ENCODE measurements at places on chromosomes 13 and 19. TPM values are rescaled to one million over a fixed set of nuclear protein-coding genes. Genes with fewer than 3 reads are reported as not detected.

The ZNF90 gene
- 0.39 TPM for total RNA-seq

GRCh38 chr13:25117312-25117711 is 21.4 kb downstream of the PABPC3 start:
- DNase-seq, result no peak

DNA sequence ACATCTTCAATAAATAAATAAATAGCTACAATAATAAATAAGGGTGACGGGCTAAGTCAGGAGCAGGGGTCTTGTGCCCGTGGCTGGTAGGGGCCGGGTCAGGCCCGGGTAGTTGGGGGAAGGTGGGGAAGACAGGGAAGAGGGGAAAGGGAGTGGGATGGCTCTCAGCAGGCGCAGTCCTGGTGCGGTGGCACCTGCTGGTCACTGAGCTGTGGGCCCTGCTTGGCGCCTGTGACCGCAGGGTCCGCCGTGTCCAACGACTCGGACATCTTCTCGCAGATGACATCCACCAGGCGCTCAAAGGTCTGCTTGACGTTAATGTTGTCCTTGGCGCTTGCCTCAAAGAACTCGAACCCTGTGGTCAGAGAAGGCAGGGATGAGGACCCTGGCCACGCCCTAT is 4.3 kb downstream of the MPV17L2 start:
- no peak for DNase-seq

GRCh38 chr19:16915135-16915534 is 26.3 kb downstream of the F2RL3 start:
- no peak for DNase-seq

- DNase-seq, result peak; percentile 59
Observed at GRCh38 chr13:40986101-40986856, 32.8 kb downstream of the ELF1 start.

- DNase-seq, result no peak
Observed at GRCh38 chr19:1181606-1182005, 7.5 kb upstream of the SBNO2 start.

- DNase-seq, result no peak
Observed at GRCh38 chr19:57317503-57317902, 2.8 kb upstream of the ZNF543 start.

- no peak for DNase-seq
Observed at GRCh38 chr19:49570997-49571676, 9.2 kb downstream of the NOSIP start.

GRCh38 chr19:13530720-13531119 is 24.4 kb upstream of the CACNA1A start:
- DNase-seq, result no peak

The ZNF829 gene
- 1.3 TPM for total RNA-seq

DNA sequence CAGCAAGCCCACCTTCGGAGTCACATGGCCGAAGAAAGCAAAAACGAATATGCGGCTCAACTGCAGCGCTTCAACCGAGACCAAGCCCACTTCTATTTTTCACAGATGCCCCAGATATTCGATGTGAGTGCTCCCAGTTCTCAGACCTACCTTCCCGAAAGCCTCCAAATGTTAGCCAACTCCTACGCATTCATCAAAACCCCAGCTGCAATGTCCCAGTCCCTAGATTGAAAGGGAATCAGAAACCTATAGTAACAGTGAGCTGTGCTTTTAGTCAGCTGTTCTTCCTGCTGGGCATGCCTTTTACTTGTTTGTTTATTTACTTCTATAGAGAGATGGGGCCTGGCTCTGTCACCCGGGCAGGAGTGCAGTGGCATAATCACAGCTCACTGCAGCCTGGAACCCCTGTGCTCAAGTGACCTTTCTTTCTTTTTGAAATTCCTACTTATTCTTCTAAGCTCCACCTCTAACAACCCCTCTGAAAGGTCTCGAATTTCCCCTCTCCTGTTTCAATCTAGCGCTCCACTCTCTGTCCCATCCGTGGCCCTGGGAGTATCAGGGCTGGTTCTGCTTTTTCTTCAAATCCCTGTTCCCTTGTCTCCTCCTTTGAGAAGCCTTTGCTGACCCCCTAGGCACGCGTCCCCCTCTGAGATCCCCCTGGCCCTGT is 4.4 kb downstream of the TRIP10 start:
- no peak for DNase-seq

The CEACAM7 gene
- not detected for total RNA-seq

The TMPRSS9 gene
- not detected for total RNA-seq

- DNase-seq, result no peak
Observed at GRCh38 chr19:37966211-37966661, 59.2 kb downstream of the SIPA1L3 start.

The KRTDAP gene
- total RNA-seq, result not detected

The MAB21L1 gene
- total RNA-seq, result not detected

GRCh38 chr19:49809160-49809940 is 3.7 kb downstream of the FUZ start:
- DNase-seq, result peak; percentile 18

The ZNF20 gene
- 0.88 TPM for total RNA-seq

The DNAJC3 gene
- total RNA-seq, result 51.2 TPM

DNA sequence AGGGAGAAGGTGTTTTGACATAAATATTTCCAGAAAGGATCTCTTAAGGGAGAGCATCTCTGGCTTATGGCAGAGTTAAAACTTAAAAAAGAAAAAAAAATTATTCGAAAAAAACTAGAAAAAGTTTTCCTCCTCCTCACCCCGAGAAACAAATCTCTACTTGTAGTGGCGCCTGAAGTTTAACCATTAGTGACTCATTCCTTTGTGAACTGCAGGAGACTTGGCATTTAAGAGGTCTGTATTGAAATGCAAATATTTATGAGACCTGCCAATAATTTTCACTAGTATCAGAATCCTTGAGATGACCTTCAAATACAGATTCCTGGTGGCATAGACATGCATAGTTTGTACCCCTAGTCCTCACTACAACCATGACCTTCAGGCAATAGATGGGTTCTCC is 64.9 kb upstream of the MED4 start:
- no peak for DNase-seq

DNA sequence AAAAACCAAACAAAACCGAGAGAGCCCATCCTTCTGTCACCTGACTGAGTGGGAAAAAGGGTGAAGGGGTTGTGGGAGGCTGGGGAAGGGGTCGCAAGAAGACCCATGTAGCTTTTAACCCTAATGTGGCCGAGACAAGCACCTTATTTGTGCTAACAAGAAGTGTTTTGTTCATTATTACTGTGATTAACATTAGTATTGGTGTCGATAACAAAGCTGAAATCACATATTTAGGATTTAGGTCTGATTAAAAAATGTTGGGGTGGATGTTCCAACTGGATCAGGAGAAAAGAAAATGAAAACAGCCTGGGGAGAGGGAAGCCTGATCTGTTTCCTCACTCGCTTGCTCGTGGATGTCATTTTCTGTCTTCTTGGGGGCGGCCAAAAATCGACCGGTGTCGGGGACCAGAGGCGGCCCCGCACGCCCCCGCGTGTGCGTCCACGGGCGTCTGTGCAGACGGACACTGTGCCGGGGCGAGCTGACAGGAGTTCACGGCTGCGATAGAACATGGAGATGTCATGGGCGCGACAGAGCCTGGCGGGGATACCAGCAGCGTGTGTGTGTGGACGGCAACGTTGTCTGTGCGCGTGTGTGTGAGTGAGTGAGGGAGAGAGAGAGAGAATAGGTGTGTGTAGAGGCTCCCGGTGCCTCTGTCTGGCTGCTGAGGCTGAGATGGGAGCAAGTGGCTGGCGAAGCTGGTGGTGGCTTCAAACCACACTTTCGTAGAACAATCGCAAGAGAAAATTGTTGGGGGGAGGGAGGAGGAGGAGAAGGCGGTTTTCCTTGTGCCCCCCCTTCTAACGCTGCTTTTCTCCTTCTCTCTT is 29.1 kb downstream of the NFIX start:
- peak; percentile 11 for DNase-seq

- no peak for DNase-seq
Observed at GRCh38 chr13:33815011-33815550, 2.9 kb upstream of the RFC3 start.

GRCh38 chr13:70339738-70340137 is 231.5 kb upstream of the KLHL1 start:
- DNase-seq, result peak; percentile 11

DNA sequence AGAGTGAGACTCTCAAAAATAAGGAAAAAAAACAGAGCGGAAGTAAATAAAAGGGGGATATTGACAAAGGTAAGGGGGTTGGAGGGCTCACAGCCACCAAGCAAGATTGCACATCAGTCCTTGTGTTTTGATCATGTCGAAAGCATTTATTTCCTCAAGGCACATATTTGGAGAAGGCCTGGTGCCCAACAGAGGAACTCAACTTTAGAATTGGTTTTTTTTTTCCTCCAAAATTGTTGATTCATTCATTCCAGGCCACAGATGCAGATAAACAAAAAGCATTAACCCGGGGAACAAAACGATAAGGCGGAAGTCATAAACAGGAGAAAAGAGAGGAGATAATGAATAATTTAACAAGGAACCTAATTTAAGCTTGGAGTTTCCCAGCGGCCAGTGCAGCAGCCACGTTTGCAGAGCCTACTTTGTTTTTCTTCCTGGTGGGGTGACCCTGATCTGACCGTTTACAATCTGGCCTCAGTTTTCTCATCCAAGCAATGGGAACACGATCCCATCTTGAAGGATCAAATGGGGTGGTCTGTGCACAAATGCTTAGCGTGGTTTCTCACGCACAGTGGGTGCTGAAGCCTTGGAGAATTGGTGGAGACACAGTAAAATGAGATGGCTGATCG is 2.1 kb upstream of the PTPRS start:
- DNase-seq, result no peak

DNA sequence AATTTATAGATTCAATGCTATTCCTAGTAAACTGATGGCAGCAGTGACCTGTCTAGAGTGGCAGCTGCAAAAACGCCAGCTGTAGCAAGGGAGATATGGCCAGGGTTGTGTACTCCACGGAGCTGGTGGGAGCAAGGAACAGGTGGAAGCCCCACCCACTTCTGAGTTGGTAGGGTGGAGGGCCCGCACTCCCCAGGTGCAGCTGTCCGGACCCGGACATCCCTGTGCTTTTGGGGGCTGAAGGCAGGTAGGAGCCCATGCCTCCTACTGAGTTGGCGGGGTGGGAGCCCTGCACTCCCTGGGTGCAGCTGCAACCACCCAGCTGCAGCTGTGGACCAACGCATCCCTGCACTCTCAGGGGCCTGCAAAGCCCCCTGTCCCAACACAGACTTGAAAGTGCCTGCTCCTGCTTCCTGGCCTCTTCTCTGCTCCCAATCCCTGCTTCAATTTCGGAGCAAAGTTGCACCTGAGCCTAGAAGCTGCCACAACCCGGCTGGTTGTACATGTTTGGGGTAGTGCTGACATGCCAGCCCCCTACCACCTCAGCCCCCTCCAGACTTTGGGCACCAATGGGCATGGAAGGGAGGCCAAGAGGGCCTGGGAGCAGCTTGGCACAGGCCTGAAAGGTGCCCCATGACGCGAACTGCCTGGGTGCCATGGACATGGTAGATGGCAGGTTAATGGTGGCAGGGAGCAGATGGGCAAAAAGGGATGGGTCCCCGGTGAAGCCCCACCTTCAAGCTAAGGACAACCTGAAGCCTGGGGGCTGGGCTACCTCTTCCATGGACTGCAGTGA is 19.8 kb downstream of the UGGT2 start:
- DNase-seq, result no peak

The DHX34 gene
- total RNA-seq, result 15.8 TPM

GRCh38 chr19:7468840-7469239 is 20.0 kb downstream of the PEX11G start:
- no peak for DNase-seq

GRCh38 chr13:77800219-77800618 is 102.7 kb downstream of the SLAIN1 start:
- DNase-seq, result no peak

DNA sequence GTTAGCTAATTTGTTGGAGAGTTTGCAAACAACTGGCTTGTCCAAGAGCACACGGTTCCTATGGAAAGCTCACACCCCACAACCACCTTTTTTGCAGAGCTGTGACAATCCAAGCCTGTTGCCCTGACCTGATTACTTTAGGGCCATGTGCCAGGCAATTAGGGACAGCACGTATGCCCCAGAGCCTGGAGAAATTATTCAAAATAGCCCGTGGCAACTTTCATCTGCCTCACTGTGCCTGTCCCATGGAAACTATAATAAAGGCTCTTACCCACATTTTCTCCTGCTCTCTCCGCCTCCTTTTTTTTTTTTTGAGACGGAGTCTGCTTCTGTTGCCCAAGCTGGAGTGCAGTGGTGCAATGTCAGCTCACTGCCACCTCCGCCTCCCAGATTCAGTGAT is 18.6 kb upstream of the FBN3 start:
- no peak for DNase-seq

DNA sequence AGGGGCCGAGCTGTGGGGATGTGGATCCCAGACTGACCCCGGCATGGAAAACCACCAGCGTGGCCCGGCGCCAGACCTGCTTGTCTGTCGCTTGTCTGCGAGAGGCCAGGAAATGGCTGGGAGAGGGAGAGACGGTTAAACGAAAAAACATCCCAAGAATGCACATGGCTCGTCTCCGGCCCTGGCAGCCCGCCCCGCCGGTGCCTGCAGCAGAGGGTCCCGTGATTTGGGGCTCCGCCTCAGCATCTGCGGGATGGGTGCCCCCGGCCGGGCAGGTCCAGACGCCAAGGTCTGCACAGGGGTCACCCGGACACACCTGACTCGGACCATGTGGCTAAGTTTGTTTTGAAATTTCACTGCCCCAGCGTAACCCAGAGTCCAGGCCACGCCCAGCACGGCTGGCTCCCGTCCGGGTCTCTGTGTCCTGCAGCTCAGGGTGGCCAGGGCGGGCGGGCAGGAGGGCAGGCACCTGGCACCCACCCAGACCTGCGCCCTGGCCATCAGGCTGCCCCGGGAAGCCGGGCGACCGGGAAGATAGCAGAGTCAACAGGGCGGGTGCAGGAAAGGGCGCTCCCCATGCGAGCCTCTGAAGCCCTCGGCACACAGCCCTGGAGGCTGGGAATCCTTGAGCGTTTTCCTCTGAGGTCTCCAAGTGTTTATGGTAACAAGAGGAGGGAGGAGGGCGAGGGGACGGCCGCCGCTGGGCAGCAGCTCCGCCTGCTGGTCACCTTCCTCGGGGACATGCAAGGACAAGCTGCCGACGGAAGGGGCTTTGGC is 103.2 kb downstream of the GADD45B start:
- DNase-seq, result peak; percentile 97

GRCh38 chr13:71613066-71613745 is 253.8 kb downstream of the DACH1 start:
- DNase-seq, result peak; percentile 32

DNA sequence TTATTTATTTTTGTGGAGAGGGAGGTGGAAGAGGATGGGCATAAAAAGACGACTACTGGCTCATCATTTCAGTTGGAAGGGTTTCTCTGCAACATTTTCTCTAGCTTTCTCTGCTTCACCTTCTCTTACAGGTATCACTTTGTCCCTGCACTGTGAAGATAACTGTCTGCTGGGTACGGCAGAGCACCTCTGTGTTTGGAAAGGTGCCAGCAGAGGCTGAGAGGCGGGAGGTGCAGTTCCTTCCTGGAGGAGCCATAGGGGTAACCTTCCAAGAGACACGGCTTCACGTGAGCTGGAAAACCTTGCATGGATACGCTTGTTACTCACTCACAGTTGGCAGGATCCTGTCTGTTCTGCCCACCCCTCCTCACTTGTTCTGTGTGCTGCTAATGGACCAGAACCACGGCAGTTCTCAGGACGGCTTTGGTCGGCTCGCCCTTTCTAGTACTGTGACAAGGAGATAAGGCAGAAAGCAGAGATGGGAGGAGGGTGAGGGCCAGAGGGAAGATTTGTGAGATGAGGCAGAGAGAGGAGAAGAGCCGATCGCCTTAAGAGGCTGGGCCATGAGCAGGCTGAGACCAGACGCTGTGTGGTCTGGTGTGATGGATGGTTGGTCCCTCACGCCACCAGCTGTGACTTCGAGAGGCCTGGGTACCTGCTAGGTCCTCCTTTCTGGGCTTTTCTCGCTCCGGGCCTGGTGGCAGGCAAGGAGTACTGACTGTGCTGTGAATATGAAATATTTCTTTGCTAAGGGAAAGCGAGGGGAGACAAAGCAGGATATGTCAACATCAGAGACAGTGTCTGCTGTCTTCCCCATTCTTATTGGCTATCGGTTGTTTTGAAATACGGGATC is 66.8 kb downstream of the MRPL57 start:
- no peak for DNase-seq

Measured in endothelial cell of umbilical vein (primary cell).